SK-N-SH (cell line): ENCODE measurements at places on chromosomes 2 and 18. TPM values are rescaled to one million over a fixed set of nuclear protein-coding genes. Genes with fewer than 3 reads are reported as not detected.

GRCh38 chr2:147149575-147150240, 695.1 kb upstream of the ACVR2A start:
- no peak for DNase-seq

GRCh38 chr2:85327160-85327821, 498 bp downstream of the TGOLN2 start:
- DNase-seq = no peak

DNA sequence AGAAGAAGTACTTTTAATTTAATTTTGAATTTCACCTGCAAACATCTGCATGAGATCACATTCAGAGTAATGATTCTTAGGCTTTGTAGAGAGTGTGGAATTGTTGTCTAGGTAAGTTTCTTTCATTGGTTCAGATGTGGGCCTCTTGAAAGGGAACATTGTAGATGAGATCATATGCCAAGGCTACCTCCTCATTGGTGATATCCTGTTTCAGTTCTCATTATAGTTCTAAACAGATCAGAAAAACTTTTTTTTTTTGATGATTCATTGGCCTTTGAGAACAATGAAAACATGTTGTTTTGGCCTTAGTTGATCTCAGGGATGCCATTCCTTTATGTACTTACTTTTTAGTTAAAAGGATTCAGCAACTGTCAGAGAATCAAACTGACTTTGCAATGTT, 44.5 kb downstream of the EML6 start:
- no peak for DNase-seq

The MITD1 gene
- polyA plus RNA-seq = 11.8 and 15.7 TPM in 2 replicates
